Activated CD4-positive, alpha-beta T cell treated with anti-CD3 and anti-CD28 coated beads, Interleukin-2, amount 10 ng/mL, durations not matched to agents 24 days and 14 days (primary cell): ENCODE measurements at places on chromosomes 4 and X. TPM values are rescaled to one million over a fixed set of nuclear protein-coding genes. Genes with fewer than 3 reads are reported as not detected.

GRCh38 chrX:14729058-14729457 lies 143.8 kb downstream of the FANCB start:
- no peaks in the 10 kb centered on the region for H3K27me3 ChIP-seq
- H3K4me3 ChIP-seq, result no peak overlapping the region
- no peak for DNase-seq
- no peak overlapping the region for H3K27ac ChIP-seq

The HDX gene
- 2.5 and 2.7 TPM in 2 replicates for total RNA-seq

DNA sequence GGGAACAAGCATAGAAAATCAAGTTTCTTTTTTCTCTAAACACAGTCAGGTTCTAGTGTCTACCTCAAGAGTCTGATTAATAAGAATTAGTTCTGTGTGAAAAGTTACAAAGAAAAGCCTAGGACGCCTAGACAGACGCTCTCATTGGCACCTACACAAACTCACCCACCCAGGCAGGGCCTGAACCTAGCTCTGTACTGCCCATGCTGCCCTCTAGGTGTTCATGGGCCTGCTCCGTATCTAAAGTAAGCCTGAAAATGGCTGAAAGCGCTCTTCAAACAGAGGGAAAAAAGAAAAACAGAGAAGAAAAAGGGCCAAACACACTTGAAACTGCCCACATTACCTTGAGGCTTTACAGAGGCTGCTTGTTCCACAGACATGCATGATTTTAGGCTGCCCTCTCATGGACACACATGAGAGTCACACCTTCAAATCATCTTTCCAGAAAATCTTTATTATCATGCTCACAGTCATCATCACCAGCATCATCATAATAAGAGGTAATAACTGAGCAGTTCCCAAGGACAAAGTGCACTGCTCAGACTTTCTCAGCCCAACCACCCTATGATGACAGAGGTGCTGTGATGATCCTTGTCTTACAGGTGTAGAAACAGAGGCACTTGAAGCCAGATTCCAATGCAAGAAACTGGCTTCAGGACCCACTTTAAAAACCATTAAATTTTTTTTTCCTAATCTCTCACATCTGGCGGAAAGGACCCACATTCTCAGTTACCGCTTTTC lies 49.6 kb downstream of the MAP7D2 start:
- no peak overlapping the region for H3K27ac ChIP-seq
- peaks cover 2% of the 10 kb centered on the region for H3K27me3 ChIP-seq
- no peak overlapping the region for H3K4me3 ChIP-seq
- H3K36me3 ChIP-seq, result no peaks in the 10 kb centered on the region
- H3K4me1 ChIP-seq, result no peaks in the 10 kb centered on the region

DNA sequence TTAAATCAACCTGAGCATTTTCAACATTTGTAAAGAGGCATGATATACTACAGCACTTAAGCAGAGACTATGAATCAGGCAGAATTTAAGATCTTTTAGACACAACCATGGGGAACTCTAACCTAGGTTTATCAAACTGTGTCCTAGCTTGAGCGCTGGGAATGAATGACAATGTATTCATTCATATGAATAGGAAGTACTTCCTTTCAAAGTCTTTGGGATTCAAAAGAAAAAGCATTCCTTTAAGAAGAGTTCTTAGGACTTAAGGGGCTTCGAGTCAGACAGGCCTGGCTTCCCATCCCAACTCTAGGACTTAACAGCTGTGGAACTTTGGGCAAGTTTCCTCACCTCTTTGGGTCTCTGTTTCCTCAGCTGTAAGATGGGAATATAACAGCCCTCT lies 104.6 kb downstream of the ANAPC4 start:
- DNase-seq, result no peak
- H3K4me1 ChIP-seq, result no peaks in the 10 kb centered on the region
- no peaks in the 10 kb centered on the region for H3K36me3 ChIP-seq
- H3K27me3 ChIP-seq, result no peaks in the 10 kb centered on the region

The HCCS gene
- total RNA-seq, result 26.0 and 27.2 TPM in 2 replicates

The MID1 gene
- total RNA-seq, result 0.14 TPM in 1 of 2 replicates, not detected in the other

- no peaks in the 10 kb centered on the region for H3K4me1 ChIP-seq
- DNase-seq, result no peak
- H3K27me3 ChIP-seq, result no peaks in the 10 kb centered on the region
- no peak overlapping the region for H3K4me3 ChIP-seq
- no peak overlapping the region for H3K27ac ChIP-seq
- no peaks in the 10 kb centered on the region for H3K36me3 ChIP-seq
Measured at GRCh38 chrX:84666086-84666485, 163.8 kb upstream of the HDX start.

The RIBC1 gene
- 0.44 and 0.54 TPM in 2 replicates for total RNA-seq

DNA sequence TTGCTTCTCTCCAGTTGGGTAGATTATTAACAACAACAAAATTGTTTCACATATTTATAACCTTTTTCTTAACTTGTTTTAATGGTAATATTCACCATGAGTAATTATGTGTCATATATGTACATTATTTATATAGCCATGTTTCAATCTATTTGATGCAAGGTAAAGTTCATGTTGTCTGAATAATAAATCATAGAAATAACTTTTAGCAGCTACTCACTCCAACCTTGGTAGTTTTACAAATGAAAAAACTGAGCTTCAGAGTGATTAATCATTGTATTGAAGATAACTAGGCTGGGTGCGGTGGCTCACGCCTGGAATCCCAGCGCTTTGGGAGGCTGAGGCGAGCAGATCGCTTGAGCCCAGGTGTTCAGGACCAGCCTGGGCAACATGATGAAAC lies 46.0 kb downstream of the TMA16 start:
- H3K27ac ChIP-seq, result no peak overlapping the region
- H3K4me1 ChIP-seq, result peaks cover 2% of the 10 kb centered on the region
- peaks cover 2% of the 10 kb centered on the region for H3K36me3 ChIP-seq
- no peak overlapping the region for H3K4me3 ChIP-seq
- H3K27me3 ChIP-seq, result no peaks in the 10 kb centered on the region
